ENCODE measurements at places on chromosomes 4 and X. TPM values are rescaled to one million over a fixed set of nuclear protein-coding genes. Genes with fewer than 3 reads are reported as not detected.

DNA sequence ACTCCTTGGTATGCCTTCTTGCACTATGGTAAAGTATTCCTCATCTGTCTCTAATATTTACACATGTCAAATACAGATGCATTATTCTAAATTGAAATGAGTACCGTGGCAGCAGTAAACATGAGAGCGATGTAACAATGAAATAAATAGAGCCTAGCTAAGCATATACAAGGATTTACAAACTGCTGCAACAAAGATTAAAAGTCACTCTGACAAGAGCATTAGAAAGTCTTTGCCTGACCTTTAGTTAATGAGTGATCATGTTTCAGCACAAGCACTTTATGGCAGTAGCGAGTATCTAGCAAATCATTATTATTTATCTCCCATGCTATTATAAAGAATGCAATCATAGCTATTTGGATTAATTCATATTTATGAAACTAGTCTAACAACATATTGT lies 547.0 kb upstream of the NDST4 start:
- no peak for DNase-seq

Gene CT83
- total RNA-seq: not detected

GRCh38 chr4:123603165-123603564 lies 206.6 kb downstream of the SPRY1 start:
- peak; percentile 24 for DNase-seq

GRCh38 chr4:166169111-166169510 lies 296.1 kb downstream of the TLL1 start:
- peak; percentile 17 for DNase-seq

- peak; percentile 17 for DNase-seq
Observed at GRCh38 chrX:88613338-88613737, 133.7 kb upstream of the CPXCR1 start.

DNA sequence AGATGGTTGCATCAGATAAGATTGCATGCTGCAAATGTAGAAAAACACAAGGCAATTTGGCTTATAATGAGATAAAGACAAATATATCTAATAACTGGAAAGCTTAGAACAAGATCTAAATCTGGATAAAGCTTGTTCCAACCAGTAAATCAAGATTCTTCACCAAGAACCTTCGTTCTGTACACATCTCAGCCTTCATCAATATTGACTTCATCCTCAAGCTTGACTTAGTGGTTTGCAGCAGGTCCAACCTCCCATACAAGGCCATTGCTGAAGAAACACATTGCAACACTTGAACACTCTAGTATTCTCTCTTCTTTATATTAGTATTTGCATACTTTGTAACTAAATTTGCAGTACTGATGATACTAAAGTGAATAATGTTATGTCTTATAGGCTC lies 407.6 kb downstream of the TLL1 start:
- no peak for DNase-seq

DNA sequence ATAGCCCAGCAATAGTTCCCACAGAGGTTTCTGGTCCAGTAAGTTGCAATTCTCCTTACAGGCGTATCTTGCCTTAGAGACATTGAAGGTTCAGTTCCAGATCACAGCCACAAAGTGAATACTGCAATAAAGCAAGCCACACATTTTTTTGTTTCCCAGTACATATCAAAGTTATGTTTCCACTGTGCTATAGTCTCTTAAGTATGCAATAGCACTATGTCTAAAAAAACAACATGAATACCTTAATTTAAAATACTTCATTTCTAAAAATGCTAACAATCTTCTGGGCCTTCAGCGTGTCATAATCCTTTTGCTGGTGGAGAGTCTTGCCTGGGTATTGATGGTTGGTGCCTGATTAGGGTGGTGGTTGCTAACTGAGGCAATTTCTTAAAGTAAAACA lies 659.1 kb downstream of the GRID2 start:
- DNase-seq: no peak

GRCh38 chr4:24988776-24989175 lies 42.0 kb downstream of the LGI2 start:
- peak; percentile 74 for DNase-seq

DNA sequence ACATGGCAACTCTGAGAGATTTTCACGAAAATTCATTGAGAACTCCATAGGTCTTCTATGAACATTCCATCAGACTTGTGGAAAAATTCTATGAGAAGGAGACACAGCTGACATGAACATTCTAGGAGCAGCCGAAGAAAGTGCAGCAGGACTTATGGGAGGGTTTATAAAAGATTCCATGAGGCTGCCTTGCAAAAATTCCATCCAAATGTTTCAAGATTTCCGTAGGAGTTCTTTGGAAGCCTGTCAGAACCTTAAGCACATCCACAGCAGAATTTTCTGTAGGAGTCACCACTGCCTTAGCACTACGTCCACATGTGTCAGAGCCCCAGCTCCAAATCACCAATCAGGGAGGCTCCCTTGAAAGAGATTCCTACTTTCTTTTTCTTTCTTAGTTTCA lies 67.0 kb upstream of the MSX1 start:
- peak; percentile 85 for DNase-seq

Gene FHIP1A
- total RNA-seq: 0.99 TPM

- DNase-seq: peak; percentile 33
Observed at GRCh38 chrX:120308959-120309872, 2.0 kb downstream of the TMEM255A start.

GRCh38 chr4:131430302-131430701 lies 1718.8 kb upstream of the PCDH10 start:
- DNase-seq: no peak

Gene SLC10A6
- 0.18 TPM for total RNA-seq

DNA sequence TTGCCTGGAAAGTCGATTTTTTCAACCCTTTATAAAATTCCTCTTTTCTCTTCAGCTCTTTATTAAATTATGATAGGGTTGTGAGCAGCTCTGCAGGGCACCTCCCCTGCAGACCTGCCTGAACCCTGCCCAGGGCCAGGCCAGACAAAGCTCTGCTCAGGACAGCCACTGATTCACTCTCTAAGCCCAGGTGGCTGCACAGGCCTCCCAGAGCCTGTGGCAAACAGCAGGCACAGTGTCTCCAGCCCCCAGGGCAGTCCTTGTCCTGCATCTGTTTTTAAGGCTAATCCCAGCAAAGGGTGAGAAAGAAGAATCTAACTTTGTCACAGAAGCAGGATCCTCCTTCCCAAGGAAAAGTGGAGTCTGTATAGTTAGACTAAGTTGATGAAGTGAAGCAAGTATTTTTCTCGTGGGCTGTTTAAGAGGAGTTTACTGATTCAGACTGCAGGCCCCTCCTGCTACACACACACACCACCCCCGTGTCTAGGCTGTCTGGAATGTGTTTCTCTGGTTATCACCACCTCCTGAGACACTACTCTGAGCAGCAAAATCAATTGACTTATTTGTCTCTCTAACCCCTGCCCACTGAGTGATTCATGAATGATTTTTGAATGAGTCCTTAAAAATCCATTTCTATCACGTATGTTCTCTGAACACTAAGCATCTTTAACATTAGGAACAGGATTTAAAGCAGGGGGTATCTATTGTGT lies 101.7 kb downstream of the CHIC2 start:
- peak; percentile 74 for DNase-seq

- DNase-seq: no peak
Observed at GRCh38 chr4:94277534-94277933, 65.1 kb downstream of the HPGDS start.

DNA sequence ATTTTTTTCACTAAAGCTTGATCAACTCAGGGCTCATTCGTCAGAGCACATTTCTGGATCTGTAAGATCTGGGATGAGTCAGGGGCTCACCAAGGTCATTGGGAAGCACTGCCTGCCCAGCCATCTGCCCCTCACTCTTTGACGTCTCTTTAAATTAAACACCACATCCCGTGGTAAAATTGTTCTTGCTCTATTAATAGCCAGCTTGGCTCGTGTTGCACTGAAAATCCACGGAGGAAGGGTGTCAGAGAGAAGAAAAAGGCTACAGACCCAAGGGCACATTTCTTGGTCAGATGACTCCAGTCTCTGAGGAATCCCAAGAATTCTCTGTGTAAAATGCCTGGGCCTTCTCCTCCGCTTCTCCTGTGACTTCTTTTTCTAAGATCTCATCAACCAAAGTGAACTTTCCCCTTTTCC lies 45.7 kb upstream of the GATB start:
- DNase-seq: peak; percentile 80

DNA sequence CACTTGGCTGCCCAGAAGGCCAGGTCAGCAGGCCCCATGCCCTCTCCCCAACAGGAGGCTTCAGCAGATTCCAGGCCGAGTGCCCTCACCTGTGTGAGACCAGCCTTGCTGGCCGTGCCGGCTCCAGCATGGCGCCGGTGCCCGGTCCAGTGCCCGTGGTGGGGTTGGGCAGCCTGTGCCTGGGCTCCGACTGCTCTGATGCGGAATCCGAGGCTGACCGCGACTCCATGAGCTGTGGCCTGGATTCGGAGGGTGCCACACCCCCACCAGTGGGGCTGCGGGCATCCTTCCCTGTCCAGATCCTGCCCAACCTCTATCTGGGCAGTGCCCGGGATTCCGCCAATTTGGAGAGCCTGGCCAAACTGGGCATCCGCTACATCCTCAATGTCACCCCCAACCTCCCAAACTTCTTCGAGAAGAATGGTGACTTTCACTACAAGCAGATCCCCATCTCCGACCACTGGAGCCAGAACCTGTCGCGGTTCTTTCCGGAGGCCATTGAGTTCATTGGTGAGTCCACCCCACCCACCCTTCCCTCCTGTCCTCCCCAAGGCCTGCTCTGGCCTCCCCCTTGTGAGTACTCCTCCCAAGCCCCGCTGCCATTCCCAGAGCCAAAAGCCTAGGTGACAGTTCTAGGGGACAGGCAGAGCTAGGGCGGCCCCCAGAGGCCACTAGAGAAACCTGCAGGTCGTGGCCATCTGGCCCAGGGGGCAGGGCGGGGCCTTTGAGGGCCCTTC lies 2.3 kb downstream of the DUSP9 start:
- DNase-seq: peak; percentile 8

DNA sequence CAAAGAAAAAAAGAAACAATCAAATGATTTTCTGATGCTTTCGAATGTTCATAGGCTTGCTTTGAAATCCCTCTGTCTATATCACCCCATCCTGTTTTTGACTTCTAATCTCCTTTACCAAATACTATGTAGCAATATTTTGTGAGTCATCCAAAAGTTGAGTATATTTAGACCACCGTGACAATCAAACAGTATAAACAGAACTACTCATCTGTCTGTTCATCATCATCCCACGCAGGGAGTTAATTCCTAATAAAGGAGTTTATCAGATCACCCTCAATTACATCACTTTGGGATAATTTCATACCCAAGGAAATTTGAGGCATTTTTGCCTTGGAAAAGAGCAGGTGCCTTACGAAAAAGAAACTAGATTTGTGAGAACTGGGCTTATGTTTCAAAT lies 212.9 kb downstream of the CBR4 start:
- DNase-seq: peak; percentile 83

Gene CNOT6L
- total RNA-seq: 22.2 TPM

Gene CLDN2
- total RNA-seq: not detected

GRCh38 chr4:76091052-76091451 lies 16.5 kb downstream of the ART3 start:
- DNase-seq: no peak

DNA sequence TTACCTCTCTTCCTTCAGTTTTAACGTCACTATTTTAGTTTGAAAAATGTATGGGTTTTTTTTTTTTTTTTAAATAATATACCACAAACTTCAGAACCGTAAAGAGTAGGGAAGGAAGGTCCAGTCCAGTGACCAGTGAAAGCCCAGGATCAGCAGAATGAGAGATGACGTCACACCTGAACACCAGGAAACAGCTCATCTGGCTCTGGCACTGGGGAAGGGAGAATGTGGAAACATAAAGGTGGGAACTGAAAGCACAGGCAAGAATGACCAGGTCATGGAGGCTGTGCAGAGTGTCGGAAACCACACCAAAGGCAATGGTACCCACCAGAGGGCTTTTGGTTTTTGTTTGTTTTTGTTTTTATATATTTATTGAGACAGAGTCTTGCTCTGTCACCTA lies 141.2 kb downstream of the DHX15 start:
- DNase-seq: no peak

- DNase-seq: no peak
Observed at GRCh38 chrX:93703701-93704100, 29.7 kb downstream of the FAM133A start.

GRCh38 chr4:22482250-22483127 lies 33.4 kb downstream of the ADGRA3 start:
- DNase-seq: no peak

Data from fibroblast of the aortic adventitia (primary cell).